ENCODE measurements at places on chromosomes 1 and 21.

DNA sequence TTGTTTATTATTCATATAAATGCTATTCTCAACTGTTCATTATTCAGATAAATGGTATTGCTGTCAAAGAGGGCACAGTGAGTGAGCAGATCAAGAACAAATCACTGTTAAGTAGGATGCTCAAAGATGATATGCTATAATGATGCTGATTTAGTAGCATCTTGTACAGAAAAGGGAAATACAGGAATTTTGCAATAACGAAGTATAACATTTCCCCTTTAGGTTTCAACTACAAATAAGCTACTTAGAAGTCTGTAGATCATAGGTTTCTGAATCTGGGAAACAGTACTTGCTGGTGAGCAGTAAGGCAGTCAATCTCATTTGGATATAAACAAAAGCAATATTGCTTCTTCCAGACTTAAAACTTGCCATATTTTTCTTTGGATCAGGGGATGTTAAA is 27.3 kb upstream of the RCOR3 start:
- DNase-seq = no peak

DNA sequence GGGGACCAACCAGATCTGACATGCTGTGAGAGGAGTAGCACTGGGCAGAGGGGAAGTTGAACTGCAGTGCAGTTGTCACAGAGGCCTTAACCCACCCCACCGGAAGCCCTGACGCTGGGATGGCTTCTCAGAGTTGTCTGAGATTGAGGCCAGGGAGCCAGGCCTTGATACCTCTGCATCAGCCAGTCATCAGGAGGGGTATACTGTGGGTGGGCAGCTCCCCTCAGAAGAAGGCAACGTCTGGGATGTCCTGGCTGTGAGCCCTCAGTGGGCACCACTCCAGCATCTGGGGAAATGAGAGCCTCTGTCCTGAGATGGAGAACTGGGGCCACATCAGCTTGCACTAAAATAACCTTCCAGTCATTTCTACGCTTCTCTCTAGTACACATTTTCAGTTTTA is 47.9 kb upstream of the BCAR3 start:
- no peak for DNase-seq

DNA sequence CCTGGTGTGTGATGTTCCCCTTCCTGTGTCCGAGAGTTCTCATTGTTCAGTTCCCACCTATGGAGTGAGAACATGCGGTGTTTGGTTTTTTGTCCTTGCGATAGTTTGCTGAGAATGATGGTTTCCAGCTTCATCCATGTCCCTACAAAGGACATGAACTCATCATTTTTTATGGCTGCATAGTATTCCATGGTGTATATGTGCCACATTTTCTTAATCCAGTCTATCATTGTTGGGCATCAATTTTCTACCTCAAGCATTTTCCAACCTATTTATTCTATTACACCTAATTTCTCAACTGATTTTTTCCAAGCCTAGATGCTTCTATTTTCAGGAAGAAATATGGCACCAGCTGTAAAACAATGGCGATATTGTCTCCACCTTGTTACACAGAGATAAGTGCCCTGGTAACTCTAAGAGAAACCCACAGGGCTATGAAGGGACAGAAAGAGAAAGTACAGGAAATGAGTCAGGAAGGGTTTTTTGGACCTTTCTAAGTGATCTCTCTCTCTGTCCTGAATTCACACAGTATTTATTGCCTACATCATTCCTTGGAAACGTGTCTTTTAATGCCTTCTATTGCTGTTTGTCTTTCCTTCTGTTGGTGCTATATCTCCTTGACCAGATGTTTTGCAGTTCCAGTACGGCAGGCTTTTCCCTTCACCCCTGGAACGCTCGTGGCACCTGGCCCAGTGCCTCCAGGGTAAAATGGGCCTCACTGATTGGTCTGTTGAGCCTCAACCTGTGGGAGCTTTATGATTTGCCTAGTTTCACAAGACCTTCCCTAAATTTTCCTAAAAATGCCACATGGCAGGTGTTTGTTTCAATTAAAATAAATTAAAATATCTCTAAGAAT is 14.6 kb upstream of the JAK1 start:
- no peak for DNase-seq

- DNase-seq = no peak
Measured at GRCh38 chr1:201288007-201288406, 4.7 kb downstream of the PKP1 start.

DNA sequence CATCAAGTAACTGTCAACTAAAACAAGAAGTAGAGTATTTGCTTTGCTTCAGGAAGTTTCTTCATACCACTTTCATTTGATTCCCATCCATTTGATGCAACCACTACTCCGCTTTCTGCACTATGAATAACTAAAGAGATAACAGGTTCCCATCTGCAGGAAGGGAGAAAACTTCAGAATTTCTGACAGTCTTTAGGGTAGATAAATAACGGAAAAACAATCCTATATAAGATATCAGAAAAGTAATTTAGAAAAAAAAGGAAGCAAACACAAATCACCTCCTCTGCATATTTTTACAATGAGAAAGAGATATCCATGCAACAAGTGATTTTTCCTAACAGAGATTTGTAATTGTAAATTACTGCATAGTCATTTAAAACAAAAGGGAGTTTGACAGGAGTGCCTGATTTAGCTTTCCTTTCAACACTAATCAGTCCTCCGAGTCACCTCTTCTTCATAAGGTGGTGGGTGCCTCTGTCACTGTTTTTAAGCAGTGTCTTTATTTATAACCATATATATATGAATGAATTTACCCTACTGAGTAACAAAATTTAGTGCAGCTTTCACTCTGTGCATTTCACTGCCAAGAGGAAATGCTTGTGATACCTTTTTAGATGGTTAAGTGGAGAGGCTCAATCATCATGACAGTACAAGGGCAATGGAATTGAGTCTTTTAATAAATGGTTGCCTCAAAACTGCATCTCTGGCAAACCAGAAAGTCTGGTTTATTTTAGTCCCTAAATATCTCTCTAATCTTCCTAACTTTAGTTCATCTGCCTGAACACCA is 1920.4 kb downstream of the MRPL39 start:
- no peak for DNase-seq

DNA sequence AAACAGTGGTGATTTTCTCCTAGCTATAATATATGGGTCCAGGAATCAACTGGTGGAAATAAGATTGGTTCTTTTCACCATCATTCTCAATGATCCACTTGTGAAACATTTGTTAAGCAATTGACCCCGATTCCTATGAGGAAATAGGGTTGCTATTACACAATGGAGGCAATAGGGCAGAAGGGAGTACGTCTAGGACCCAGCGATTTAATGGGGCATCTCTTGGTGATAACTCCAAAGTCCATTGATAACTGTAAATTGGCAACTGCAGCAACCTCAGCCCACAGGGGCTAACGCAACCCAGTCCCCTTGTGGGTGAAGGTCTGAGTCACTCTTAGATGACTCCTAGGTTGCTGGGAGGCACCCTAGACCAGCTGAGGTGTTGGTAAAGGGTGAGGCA is 62.5 kb upstream of the BARHL2 start:
- DNase-seq = no peak

GRCh38 chr1:35568975-35569395 is 4.1 kb upstream of the TFAP2E start:
- DNase-seq = no peak

DNA sequence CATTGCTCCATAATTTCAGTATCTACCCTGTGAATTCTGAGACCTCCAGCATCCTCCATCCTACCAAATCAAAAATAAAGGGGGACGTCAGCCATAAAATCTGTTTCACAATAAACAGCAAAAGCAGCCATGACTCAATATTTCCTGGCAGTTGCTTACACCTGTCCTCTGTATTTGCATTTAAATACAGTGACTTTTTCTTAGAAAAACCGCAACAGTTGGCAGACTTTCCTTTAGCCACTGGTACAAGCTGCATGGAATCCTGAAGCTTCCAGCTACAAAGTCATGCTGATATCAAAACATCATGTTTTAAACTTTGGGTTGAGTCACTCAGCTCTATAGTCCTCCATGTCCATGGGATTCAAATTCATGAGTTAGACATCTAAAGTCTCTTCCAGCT is 278.0 kb upstream of the KAZN start:
- no peak for DNase-seq

- DNase-seq = no peak
Measured at GRCh38 chr1:233427907-233428306, 100.4 kb downstream of the MAP3K21 start.
